Naive thymus-derived CD8-positive, alpha-beta T cell (primary cell): ENCODE measurements at places on chromosomes 2 and 18. TPM values are rescaled to one million over a fixed set of nuclear protein-coding genes. Genes with fewer than 3 reads are reported as not detected.

DNA sequence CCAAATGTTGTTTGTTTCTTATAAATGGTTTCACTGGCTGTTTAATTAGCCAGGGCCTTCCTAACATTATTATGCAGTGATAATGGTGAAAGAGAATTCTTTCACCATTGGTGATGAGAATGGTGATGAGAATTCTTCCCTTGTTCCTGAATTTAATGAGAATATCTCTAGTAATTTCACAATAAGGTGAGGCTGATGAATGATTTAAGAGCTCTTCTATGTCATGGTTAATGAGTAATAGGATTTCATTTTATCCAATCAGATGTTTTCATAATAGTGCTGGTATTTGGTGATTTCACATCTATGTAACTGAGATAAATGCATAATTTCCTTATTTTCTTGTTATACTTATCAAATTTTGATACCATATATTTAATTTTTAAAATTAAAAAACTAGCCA lies 535.7 kb upstream of the ZEB2 start:
- no peaks in the 10 kb centered on the region for H3K4me1 ChIP-seq
- no peaks in the 10 kb centered on the region for H3K27me3 ChIP-seq
- H3K27ac ChIP-seq: no peak overlapping the region
- DNase-seq: no peak
- H3K4me3 ChIP-seq: no peak overlapping the region
- no peaks in the 10 kb centered on the region for H3K36me3 ChIP-seq

DNA sequence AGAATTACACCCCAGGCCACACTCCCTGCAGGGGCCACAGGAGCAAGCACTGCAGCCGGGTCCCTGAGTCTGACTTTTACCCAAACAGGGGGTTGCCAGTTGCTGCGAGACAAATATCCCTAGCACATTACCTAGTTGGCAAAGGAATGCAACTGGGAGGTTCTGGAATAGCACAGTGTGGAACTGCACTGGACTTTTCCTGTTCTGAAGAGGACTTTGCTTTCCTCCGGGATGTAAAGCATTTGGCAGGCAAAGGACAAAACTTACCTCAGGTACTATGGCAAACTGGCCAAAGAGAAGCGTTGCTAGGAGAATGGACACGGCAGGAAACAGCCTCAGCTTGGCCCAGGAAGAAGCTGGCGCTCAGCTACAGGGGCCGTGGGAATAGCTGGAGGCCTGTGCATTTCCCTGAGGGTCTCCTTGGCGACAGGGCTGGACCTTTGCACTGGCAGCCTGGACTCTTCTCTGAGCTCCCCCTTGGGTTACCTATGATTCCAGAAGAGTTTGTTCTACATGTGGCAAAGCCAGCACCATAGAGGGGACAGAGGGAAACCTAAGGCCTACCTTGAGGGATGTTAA lies 45.0 kb downstream of the BCL11A start:
- no peaks in the 10 kb centered on the region for H3K36me3 ChIP-seq
- no peak overlapping the region for H3K4me3 ChIP-seq
- H3K27me3 ChIP-seq: peaks cover 4% of the 10 kb centered on the region

- H3K4me1 ChIP-seq: peaks cover 53% of the 10 kb centered on the region
- H3K36me3 ChIP-seq: peaks cover 16% of the 10 kb centered on the region
- H3K4me3 ChIP-seq: peak overlapping the region; percentile 98
- DNase-seq: peak; percentile 15
- H3K27me3 ChIP-seq: no peaks in the 10 kb centered on the region
- peak overlapping the region; percentile 94 for H3K27ac ChIP-seq
Observed at GRCh38 chr2:102735416-102736109, 26.3 kb upstream of the TMEM182 start.

- H3K27ac ChIP-seq: peak overlapping the region; percentile 78
- peak overlapping the region; percentile 87 for H3K4me3 ChIP-seq
- peaks cover 25% of the 10 kb centered on the region for H3K4me1 ChIP-seq
- no peaks in the 10 kb centered on the region for H3K27me3 ChIP-seq
- no peaks in the 10 kb centered on the region for H3K36me3 ChIP-seq
Observed at GRCh38 chr2:96320728-96321622, 4.1 kb upstream of the ITPRIPL1 start.

GRCh38 chr2:239533569-239534316 lies 132.9 kb upstream of the HDAC4 start:
- no peak for DNase-seq
- no peaks in the 10 kb centered on the region for H3K36me3 ChIP-seq
- peaks cover 12% of the 10 kb centered on the region for H3K27me3 ChIP-seq
- H3K4me3 ChIP-seq: no peak overlapping the region

DNA sequence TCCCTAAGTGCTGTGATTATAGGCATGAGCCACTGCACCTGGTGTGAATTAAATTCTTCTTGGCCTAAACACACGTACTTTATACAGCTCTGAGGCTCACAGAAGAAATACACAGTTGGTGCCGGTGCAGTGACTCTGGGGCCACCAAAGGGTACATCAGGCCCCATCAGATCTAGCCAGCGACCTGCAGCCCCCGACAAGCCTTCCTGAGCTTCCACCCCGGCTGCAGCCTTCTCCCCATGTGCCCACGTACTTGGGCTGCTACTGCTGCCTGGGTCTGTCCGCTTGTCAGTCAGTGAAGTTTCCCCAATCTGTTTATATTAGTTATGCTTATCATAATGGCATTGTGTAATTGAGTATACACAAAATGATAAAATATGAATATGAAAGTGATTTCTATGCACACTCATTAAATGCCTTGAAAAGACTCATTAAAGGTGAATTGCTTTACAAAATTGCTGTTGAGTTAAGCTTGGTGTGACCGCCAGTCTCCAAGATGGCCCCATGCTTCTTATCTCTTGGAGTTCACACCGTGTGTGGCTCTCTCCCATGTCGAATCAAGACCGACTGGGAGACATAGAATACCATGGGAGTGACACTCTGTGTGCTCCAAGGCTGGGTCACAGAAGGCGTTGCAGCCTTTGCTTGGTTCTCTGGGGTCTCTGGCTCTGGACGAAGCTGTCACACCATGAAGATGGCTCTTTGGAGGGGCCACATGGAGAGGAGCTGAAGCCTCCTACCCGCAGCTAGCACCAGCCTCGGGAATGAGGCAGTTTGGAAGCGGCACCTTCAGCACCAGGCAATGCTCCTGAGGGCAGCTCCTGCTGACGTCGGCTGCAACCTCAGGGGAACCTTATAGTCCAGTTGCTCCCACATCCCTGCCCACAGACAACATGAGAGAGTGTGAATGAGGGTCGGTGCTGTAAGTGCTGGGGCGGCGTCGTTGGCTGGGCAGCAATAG lies 29.2 kb upstream of the HPCAL1 start:
- peak overlapping the region; percentile 9 for H3K27ac ChIP-seq
- H3K27me3 ChIP-seq: no peaks in the 10 kb centered on the region
- DNase-seq: no peak
- no peak overlapping the region for H3K4me3 ChIP-seq
- peaks cover 21% of the 10 kb centered on the region for H3K4me1 ChIP-seq

DNA sequence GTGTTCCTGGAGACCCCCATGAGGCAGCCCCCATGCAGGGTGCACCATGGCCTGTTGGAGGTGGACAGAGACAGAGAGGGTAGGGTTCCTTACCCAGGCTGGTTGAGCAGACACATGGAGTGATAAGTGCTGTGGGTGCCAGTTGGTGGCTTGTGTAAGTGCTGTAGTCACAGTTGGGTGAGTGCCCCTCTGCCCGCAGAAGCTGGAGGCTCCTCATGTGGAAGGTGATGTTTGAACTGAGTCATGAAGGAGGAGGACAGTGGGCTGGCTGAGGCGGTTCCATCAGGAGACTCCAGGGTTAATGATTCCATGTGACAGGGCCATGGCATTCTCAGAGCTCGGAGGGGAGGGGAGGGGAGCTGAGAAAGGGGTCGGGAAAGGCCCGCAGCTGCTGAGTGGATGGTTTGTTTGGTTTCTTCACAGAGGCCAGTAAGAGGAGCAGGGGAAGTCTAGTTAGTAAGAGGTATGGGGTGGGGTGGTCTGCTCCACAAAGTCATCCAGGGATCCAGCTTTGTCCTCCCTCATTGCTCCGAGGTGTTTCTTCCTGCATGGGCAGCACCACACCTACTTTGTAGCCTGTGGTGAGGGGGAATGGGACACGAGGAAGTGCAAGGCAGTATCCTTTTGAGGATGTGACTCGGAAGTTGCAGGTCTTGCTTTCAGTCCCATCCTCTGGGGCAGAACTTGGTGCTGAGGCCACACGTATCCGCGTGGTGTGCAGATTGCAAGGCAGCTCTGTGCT lies 13.6 kb downstream of the IMPA2 start:
- no peak for DNase-seq
- H3K36me3 ChIP-seq: no peaks in the 10 kb centered on the region
- H3K4me3 ChIP-seq: no peak overlapping the region
- H3K27ac ChIP-seq: peak overlapping the region; percentile 8
- H3K4me1 ChIP-seq: peaks cover 9% of the 10 kb centered on the region

DNA sequence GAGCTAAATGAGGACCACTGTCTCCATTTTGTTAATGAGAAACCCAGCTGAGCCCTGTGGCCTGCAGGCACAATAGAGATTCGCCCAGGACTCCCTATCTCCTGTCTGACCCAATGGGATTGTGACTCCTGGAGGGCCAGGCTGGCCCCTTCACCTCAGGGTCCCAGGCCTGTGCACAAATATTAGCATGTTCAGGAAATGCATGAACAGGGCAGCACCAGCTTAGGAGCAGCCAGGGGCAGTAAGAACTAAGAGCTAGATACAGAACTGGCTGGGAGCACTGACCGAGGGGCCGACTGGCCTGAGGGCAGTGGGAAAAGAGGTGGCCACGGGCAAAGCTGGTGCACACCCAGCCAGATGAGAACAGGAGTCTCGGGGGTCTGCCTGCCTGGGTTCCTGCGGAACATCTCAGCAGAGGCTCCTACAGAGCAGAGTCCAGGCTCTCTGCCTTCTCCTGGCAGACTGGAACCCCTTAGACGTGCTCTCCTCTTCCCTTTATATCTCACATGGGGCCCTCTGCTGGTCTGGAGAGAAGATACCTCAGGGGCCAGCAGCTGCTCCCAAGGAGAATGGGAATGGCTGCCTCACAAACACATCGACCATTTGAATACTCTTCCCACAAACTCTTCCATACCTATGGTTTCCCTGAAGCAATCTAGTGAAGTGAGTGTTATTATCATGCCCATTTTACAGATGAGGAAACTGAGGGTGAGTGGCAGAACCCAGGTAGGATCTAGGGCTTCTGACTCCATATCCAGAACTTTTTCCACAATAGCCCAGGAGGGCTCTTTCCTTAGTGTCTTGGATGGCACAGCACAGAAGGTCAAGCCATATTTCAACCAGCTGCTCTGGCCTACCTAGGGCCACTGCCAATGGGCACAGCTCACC lies 77.6 kb upstream of the OTOF start:
- no peak overlapping the region for H3K4me3 ChIP-seq
- DNase-seq: no peak
- H3K27me3 ChIP-seq: peaks cover 34% of the 10 kb centered on the region
- no peak overlapping the region for H3K27ac ChIP-seq
- H3K4me1 ChIP-seq: no peaks in the 10 kb centered on the region
- no peaks in the 10 kb centered on the region for H3K36me3 ChIP-seq

DNA sequence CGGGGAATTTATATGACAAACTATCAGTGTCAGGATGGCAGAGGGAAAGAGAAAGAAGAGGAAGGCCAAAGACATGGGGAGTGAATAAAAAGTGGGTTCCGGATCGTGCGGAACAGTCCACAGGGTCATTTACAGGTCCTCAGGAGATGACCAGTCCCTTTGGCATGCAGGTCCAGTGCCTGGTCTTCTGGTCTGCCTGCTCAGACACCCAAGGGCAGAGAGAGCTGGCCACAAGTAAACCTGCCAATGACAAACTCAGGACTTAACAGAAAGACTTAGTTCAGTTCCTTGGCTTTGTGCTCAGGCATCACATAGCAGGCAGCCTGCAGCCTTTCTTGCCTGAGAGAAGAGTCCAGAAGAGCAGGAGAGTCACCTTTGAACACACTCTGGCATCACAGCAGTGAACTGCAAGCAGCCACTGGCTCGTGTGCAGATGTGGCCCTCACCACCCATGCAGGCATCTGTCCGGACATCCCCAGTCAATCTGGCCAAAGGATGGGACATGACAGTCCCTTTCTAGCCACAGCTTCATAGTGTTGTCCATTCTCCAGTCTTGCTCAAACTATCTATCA lies 14.0 kb downstream of the TMEM127 start:
- no peak for DNase-seq
- peak overlapping the region; percentile 48 for H3K27ac ChIP-seq
- H3K36me3 ChIP-seq: peaks cover 52% of the 10 kb centered on the region
- no peaks in the 10 kb centered on the region for H3K27me3 ChIP-seq
- peaks cover 26% of the 10 kb centered on the region for H3K4me1 ChIP-seq

DNA sequence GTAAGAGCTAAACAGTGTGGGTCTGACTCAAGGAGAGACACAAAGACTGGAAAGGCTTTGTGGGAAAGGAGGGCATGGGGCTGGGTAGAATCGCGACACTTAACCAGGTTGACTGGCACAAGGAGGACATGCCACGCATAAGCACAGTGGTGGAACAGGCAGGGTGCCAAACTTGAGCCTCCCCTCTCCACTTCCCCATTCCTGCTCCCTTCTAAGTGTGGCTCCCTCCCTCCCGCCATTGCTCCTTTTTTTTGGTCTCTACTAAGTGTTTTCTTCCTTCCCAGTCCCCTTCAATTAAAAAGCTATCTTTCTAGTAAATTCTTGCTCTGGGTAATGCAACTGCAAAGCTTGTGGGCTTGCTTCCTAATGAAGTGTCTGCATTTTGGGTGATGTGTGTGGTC lies 40.3 kb upstream of the ZFP36L2 start:
- no peaks in the 10 kb centered on the region for H3K36me3 ChIP-seq
- H3K27me3 ChIP-seq: no peaks in the 10 kb centered on the region
- no peak overlapping the region for H3K4me3 ChIP-seq
- H3K4me1 ChIP-seq: no peaks in the 10 kb centered on the region
- no peak overlapping the region for H3K27ac ChIP-seq

GRCh38 chr2:109137616-109138015 lies 8.6 kb downstream of the SH3RF3 start:
- H3K27me3 ChIP-seq: peaks cover 1% of the 10 kb centered on the region
- H3K36me3 ChIP-seq: peaks cover 2% of the 10 kb centered on the region
- no peak overlapping the region for H3K27ac ChIP-seq
- H3K4me3 ChIP-seq: no peak overlapping the region
- H3K4me1 ChIP-seq: peaks cover 71% of the 10 kb centered on the region

The LIMS4 gene
- total RNA-seq: 0.23 TPM

The TBR1 gene
- not detected for total RNA-seq

The BMPR2 gene
- 35.4 TPM for total RNA-seq

The SH3BP4 gene
- total RNA-seq: 0.29 TPM

The SLC4A5 gene
- total RNA-seq: 12.7 TPM

The POTEI gene
- not detected for total RNA-seq
